Thoracic aorta (tissue), 2 donors: ENCODE measurements at places on chromosomes 3 and 15. TPM values are rescaled to one million over a fixed set of nuclear protein-coding genes. Genes with fewer than 3 reads are reported as not detected.

NCEH1 gene
- 7.1 TPM for total RNA-seq

LRRIQ4 gene
- total RNA-seq: not detected

CCR2 gene
- total RNA-seq: 0.41 TPM

CLDN16 gene
- total RNA-seq: not detected

AADAC gene
- total RNA-seq: not detected

DNAJB11 gene
- 41.3 TPM for total RNA-seq

BBS4 gene
- total RNA-seq: 22.1 TPM

ZNF717 gene
- 13.3 TPM for total RNA-seq

CHCHD6 gene
- total RNA-seq: 12.5 TPM

CDHR4 gene
- total RNA-seq: not detected

GAP43 gene
- total RNA-seq: 2.8 TPM

CLDN1 gene
- total RNA-seq: 0.21 TPM
